ENCODE measurements at places on chromosomes 7 and 10.

DNA sequence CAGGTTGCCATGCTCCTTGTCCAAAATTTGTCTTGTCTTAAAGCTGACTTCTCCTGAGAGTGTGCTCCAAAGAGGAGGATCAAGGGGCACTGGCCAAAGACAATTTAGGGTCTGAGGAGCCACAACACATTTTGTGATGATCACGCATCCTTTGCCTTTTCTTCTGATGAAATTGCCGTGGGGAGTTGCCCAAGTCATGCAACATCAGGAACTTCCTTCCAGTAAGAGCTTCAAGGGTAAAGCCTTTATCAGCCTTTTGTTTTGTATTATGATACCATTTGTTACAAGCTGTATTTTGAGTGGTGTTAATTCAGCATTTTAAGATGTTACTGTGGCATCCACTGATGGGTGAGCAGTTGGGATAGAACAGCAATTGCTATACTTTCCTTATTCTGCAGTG lies 131.2 kb upstream of the MKI67 start:
- no peak for DNase-seq

DNA sequence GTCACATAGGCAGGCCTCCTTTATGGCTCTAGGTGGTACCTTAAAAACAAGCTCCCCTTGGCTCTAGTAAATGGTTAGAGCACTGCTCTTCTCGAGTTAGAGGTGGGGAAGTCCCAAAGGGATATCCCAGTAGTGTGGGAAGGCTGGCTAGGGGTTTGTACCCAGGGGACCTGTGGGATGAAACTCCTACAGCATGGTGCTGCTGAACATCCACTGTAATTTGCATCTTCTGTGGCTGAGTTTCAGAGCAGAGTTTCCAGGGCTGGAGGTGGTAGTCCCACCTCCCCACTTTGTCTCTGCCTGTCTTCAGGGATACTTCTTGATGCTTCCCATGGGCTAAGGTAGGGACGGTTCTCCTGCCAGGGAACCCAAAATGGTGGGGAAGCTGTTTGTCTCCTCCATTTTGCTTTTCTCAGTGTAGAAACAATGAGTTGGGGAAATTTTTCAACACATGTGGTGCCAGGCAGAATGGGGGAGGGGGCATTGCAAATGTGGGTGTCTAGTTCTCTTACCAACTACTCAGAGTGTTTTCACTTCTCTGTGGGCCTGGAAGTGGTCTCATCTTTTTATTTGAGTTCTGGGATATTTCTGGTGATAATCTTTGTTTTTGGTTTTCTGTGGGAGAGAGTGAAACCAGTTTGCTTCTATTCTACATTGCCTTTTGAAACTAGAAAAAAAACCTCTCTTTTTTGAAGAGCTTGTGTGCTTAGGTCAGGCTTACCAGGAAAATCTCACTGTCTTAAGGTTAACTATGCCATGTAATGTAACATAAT lies 36.3 kb downstream of the SCART1 start:
- DNase-seq: no peak

GRCh38 chr7:138872576-138872975 lies 74.6 kb upstream of the ATP6V0A4 start:
- no peak for DNase-seq

DNA sequence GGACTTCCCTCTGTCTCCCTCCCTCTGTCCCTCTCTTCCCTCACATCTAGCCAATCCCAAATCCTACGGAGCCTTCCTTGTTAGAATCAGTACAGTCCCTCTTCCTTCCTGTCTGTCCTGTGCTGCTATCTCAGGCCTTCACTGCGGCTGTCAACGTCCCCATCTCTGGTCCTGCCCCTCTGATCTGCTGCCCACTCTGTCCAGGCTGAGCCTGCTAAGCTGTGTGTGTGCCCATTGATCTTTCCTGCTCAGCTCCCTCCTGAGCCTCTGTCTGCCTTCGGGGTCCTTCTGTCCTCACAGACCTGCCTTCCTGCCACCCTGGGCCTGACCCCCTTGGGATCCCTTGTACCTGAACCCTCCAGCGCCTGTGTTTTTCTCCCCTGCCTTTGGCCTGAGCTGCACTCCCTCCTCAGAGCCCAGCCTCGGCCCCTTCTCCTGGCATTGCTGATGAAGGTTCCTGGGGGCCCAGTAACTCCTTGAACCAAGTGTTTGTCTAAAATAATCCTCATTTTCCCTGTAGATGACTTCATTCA lies 182.1 kb upstream of the SHH start:
- DNase-seq: no peak

GRCh38 chr7:14236834-14237233 lies 247.4 kb upstream of the ETV1 start:
- no peak for DNase-seq

- no peak for DNase-seq
Observed at GRCh38 chr7:81140252-81140651, 221.4 kb upstream of the SEMA3C start.

DNA sequence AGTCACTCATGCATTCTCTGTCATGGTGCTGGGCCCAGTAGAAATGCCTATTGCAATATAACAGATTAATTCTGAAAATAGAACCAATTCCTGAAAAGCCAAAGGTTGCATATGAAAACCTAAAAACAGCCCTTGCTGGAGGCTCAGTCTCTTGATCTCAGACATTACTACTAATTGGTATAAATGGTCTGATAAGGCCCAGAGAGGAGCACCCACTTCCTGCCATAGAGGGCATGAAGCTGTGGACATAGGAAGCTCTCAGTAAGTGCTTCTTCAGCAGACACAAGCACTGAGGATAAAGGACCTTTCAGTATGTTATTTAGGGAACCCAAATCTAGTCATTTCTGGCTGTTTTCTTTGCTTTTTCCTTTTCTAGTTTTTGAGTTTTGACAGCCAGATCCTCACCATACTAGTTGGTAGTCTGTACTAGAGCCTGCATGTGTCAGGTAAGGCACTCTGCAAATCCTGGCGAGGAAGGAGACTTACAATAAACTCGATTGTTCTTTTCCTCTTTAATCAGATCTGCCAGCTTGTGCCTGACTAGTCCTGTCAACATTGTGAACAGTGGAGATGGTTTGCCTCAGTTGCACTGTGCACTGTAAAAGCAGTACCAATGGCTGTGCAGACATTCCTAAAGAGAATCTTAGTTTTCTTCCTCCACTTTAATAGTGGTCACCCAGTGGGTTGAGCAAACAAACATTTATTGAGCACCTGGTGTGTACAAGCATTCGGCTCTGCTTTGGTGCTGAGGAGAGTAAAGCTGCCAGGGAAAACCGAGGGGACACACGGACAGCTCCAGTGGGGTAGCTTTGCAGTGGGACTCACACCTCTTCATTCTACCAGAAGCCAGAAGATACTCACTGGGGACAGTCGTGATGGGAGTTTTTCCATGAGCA lies 140.9 kb downstream of the CHN2 start:
- DNase-seq: no peak

DNA sequence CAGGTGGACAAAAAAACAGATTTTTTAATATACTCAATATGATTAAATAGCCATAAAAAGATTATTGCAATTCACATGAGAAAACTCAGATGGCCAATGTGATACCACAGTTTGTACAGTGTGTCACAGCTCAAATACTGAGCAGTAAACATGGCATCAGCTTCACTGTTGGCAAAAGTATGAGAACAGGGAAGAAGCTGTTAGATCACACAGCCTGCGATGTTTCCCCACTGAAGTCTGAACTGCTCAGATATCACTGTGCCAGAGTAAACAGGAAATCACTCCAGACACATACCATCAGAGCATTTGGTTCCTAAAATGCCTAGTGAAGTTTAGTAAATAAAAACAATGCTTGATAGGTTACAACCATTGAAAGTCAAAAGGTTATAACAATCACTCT lies 347.8 kb downstream of the ETV1 start:
- no peak for DNase-seq

GRCh38 chr10:34094146-34094696 lies 720.9 kb downstream of the PARD3 start:
- DNase-seq: no peak

GRCh38 chr10:569961-570627 lies 119.4 kb downstream of the DIP2C start:
- DNase-seq: no peak

GRCh38 chr10:48799341-48800006 lies 114.8 kb downstream of the WDFY4 start:
- no peak for DNase-seq

GRCh38 chr10:92970301-92971070 lies 90.1 kb upstream of the CYP26C1 start:
- DNase-seq: no peak

GRCh38 chr10:78432583-78432982 lies 398.9 kb downstream of the RPS24 start:
- no peak for DNase-seq

DNA sequence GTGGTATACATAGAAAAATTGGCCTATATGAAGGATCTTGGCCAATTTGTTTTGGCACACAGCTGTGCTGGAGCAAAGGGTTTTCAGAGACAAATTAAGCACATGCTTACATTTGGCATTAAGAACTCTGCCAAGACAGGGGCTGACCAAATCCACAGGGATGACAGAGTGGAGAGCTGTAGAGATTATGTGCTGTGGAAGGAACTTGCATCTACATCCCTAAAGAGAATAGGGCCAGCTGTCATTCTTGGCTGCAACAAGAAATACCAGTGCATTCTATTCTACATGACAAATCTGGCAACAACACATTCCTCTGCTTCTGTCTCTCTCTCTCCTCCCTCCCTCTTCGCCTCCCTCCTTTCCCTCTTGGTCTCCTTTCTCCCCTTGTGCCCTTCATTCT lies 75.6 kb downstream of the POM121L12 start:
- DNase-seq: no peak

- DNase-seq: no peak
Observed at GRCh38 chr10:66844176-66844942, 81.5 kb upstream of the LRRTM3 start.

DNA sequence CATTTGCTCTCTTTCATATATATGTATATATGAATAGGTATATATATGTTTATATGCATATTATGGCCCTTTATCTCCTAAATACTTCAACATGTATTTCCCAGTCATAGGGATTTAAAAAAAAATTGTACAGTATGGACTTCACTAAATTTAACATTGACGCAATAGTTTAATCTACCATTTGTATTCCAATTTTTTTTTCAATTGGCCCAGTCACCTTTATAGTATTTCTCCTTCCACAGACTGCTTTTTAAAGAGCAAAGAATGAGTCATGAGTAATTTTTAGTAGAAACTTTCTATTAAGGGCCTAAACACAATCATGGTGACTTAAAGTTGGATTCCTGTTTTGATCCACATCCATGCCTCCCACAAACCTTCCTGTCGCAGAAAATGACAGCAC lies 20.5 kb downstream of the CCSER2 start:
- no peak for DNase-seq

DNA sequence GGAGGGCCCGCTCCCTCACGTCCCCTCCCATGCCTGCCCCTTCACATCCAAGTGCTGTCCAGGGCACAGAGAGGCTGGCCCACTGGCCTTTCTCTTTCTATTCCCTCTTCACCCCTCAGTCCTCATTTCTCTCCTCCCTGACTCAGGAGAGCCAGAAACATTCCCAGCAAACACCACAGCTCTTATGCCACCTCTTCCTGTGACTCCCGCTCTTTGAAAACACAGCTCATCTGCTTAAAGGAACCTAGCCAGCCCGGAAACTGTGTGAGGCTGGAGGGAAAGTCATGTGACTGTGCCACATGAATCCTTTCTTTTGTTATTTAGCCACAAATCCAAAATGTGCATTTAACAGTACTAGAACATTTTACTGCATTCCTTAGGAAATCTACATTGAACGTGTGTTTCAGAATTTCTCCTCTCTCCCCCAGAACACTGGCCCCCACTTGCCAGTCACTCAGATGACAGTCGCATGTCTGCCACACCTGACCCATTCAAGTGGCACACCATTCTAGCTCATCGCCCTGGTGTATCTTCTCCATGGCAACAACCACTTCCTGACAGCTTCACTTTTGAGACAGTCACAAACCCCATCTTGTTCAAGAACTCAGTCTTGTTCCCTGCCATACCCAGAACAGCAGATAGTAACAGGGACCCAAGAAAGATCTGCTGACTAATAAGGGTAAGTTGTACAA lies 42.8 kb downstream of the GRB10 start:
- no peak for DNase-seq

DNA sequence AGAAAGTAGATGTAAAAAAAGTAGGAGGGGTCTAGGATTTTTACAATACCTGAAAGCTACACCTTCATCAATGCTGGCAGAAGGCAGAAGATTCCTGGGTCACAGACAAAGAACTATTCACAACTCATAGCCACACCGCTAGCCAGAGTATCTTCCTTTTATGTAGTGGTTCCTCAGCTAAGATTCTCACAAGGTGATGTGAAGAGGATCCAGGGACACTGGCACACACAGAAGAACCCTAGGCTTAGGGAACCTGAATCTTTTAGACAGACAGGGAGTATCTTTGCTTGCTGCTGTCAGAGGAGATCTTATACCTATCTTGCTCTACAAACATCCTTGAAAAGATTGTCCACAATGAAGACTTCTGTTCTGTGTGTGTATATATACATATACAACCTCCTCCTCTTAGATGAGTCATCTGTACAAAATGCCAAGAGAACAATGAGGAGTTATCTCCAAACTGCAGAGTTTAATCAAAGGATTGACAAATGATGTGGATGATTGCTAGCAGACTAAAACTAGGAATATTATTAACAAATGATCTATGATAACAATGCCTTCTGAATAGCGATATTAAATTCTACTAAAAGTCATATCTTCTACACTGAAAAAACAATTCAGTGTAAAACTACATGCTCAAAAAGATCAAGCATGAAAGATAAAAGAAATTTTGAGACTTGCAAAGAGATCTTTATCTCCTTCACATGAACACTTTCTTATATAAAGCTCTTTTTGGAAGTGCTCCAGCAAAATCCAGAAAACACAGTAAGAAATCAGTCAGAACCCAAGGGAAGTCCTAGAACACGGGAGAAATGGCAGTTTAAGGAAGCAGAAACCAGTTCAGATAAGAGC lies 409.3 kb downstream of the PARD3 start:
- DNase-seq: no peak

- no peak for DNase-seq
Observed at GRCh38 chr10:129655007-129655678, 188.1 kb downstream of the MGMT start.

GRCh38 chr7:26360650-26361049 lies 69.0 kb downstream of the SNX10 start:
- DNase-seq: no peak

- DNase-seq: no peak
Observed at GRCh38 chr7:33893377-33893776, 12.0 kb upstream of the BMPER start.

DNA sequence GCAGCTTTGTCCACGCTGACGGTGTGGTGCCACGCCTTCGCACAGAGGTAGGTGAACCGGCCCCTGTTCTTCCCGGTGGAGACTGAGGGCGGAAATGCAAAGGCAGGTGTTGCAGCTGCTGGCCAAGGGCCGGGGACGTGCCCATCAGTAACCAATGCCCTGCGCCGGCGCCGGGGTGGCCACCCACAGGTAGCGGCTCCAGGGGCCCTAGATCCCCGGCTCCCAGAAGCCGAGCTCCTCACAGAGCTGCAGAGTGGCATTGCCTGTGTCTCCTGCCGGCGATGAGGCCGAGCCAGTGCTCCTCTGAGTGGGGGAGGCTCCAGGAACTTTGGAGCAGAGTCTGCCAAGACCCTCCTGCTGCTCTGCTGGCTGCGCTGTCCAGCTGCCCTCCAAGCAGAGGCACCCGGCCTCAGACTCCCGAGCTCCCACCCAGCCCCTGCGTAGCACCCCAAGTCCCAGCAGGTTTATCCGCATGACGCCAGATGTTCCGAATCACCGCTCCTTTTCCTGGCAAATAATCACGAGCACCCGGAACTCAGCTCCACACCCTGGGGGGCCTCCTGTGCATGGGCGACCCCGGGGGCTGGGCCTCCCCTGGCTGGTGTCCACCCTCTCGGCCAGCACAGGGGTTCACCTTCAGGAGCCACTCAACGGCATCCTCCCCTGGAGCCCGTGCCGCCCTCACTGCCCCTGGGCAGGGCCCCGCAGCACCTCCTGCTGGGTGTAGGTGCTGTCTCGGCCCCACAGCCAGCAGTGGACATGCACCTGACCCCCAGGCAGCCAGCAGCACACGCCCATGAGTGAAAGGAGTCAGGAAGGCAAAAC lies 22.1 kb downstream of the CFAP46 start:
- no peak for DNase-seq

Data from NCI-H1436 treated with DMSO at 0.1 percent for 48 hours (cell line).